ENCODE measurements at places on chromosomes 12 and 14.

- DNase-seq, result no peak
These were observed 6.8 kb downstream of the TSPAN9 start for GRCh38 chr12:3083921-3084347.

- no peak for DNase-seq
These were observed 988.6 kb upstream of the TMEM132C start for GRCh38 chr12:127278351-127278750.

DNA sequence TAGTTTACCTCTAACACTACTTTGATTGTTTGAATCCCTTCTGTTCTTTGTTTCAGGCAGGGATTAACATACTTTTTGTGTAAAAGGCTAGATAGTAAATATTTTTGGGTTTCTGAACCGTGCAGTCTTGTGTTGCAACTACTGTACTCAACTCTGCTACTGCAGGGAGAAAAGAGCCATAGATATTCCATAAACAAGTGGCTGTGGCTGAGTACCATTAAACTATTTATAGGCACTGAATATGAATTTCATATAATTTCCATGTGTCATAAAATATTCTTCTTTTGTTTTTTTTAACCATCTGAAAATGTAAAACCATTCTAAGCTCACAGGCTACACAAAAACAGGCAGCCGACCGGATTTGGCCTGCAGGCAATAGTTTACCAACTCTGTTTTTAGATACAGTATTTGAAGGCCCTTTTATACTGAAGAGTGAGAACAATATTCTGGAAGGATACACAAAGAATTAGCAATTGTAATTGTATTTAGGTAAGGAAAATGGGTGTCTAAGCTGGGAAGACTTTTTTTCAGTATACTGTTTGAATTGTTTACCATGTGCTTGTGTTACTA is 15.7 kb downstream of the NR1H4 start:
- no peak for DNase-seq

DNA sequence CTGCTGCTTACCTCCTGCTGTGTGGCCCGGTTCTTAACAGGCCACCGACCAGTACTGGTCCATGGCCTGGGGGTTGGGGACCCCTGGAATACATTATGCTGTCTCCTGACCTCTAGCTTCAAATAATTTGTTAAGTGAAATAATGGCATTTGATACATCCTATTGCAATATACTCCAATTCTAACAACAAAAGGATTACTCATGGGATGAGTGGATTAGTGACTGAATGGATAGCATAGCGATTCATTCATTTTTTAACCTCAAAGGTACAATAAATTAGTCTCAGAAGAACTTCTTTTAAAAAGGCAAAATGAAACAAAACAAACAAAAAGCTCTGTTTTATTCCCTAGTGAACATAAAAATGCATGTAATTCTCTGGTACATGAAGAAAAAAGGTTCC is 147.9 kb upstream of the PKP2 start:
- DNase-seq, result no peak

GRCh38 chr12:2613326-2614073 is 181.3 kb upstream of the FKBP4 start:
- peak; percentile 81 for DNase-seq

- DNase-seq, result no peak
These were observed 6.7 kb downstream of the ANO4 start for GRCh38 chr12:100801320-100801719.

DNA sequence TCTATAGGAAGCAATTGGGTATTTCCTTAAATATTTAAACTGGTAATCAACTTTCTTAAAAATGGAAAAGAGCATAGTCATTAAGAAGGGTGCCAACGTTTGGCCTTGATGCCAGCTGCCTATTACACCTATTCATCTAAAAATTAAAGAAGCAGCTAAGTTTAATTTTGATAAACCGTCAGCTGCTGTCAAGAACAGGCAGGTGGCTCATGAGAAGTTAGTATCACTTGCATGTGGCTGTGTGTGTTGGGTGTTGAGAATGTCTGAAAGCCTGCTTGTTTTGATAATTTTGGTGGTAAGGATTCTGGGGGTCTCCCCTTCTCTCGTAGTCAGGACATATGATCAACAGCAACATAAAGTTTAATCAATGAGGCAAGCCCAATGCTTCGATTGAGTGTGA is 6.5 kb downstream of the GLRX5 start:
- DNase-seq, result no peak

DNA sequence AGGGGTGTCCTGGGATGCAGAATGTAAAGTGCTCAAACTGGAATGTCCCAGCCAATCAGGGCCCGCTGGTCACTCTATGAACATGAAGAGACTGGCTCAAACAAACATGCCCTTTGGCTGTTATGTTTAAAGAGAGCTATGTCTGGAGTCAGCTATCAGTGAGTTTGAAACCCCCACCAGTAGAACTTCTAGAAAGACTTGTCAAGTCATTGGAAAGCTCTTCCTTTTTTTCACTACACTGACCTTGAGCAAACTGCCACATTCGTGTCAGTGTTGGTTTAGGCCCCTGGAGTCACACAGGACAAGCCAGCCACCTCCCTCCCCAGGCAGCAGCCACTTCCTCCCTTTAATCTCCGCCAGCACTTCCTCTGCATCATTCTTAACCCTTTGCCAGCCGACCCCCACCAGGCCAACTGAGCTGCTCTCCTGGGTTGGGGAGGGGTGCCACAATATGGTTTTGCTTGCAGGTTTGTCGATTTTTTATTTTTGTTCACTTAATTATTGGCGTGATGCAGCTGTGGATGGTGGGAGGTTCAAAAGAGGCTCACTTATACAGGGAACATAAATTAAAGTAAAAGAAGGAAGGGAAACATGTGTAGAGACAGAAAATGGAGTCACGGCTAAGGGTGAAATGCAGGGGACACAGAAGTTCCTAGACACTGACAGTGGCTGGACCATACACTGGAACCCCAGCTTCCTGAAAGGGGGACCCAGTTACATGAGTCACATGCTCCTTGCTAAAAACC is 25.3 kb downstream of the CMKLR1 start:
- no peak for DNase-seq

DNA sequence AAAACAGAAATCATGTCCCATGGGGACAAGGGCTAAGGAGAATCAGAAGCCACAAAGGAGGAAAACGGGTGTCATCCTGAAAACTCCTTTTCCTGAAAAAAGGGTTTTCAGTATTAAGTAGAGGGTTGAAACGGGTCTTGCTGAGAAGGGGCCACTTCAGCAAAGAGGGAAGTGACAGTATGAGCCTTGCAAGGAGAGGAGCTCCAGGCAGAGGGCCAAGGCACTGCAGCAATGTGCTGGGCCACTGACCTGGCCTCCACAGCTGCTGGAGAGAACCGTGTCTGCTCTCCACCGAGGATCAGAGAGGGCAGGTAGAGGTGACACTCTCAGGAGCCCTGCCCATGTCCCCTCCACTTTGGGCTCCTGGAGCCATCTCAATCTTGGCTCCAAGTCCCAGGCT is 103.3 kb downstream of the NCOR2 start:
- DNase-seq, result no peak

GRCh38 chr14:76022991-76023390 is 37.4 kb downstream of the IFT43 start:
- no peak for DNase-seq

GRCh38 chr14:44035707-44036106 is 471.4 kb downstream of the FSCB start:
- DNase-seq, result no peak

GRCh38 chr12:7108796-7109571 is at the start of gene C1RL:
Gene C1RL, minus strand, starts transcription at chr12:7109214. Its CDS starts 34 bp downstream, at chr12:7109180.
- DNase-seq, result peak; percentile 72

- DNase-seq, result no peak
These were observed 240.3 kb downstream of the EMP1 start for GRCh38 chr12:13436696-13437391.

DNA sequence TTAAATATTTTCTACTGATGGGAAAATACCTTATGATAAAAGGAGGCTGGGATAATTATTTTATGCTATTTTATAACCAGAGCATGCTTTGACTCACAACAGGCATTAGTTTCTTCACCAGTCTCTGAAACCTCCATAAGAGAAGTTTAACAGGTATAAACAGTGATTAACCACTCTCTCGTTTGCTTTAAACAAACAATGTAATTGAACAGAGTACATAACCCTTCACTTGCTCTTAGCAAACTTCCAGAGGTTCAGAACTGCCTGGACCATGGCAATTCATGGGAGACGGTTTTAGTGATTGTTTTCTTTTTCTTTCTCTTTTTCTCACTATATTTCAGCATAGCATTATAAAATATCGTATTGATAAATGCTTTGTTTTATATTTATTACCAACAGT is 35.3 kb downstream of the CFAP251 start:
- DNase-seq, result no peak

GRCh38 chr14:60002819-60003492 is 83.0 kb downstream of the LRRC9 start:
- no peak for DNase-seq

DNA sequence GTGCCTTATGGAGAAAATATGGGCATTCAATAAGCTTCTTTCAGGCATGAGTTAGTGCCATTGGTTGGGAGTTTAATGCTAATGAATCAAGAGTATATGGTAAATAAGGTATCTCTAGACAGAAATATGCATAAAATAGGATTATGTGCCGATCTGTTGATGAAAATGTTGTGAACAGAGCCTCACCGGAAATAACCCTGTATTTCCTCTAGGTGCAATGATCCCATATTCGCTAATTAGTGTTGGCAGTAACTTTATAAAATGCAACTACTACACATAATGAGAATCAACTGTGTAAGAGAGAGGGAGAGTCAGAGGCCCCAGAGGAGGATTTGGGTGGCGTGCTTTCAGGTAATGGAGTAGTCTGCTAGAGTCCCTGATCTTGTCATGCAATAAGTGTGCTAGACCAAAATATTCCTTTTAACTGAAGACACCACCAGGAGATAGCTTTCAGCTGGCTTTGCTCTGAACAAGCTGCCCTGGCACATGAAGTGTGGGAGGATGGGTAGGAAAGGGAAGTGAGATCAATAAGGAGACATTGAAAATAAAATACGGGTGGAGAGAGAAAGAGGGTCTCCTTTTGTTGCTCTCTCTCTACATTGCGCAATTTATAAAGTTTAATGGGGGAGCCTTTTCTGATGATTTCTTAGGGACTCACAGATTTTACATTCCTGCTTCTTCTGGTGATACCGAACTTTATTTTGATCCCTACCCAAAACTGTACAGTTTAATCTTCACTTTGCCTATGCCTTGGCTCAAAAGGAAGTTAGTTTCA is 68.6 kb upstream of the PLXNC1 start:
- no peak for DNase-seq

DNA sequence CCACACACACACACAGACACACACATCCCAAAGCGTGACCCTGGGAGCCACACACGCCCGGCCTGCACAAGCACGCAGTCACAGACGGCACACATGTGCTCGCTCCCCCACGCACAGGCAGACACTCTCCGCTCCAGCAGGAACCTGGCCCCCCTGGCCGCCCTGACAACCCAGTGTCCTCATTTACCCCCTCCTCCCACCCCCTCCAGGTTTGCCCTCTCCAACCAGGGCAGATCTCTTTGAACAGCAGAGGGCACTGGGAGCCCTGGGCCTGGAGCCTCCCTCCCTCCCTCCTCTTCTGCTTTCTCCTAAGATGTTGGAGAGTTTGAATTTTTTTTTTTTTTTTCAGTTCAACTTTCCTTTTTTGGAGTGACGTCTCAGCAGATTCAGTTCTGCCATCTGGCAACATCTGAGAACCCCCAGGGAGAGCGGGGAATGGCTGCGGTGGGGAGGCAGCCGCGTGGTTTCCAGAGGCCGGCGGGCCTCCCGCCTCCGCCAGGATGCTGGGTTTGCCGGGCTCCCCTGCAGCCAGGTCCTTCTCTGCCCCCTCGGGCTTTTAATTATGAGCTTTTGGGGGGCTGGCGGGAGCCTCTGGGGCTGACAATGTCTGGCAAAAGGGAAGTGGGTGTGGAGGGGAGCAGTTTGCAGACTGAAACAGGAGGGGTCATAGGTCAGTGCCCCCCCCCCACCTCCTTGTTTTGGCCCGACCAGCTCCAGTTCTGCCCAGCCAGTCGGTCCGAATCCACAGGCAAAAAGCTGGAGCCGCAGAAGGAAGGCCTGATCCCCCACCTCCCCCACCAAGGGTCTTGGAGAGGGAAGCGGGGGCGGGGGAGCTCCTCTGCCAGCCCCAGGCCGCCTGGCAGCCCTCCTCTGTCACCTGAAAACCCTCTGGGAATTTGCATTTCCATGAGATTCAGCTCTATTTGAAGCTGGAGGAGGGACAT is 1.3 kb upstream of the NCOR2 start:
- peak; percentile 94 for DNase-seq

- DNase-seq, result no peak
These were observed 4.2 kb downstream of the RFX4 start for GRCh38 chr12:106586803-106587684.

DNA sequence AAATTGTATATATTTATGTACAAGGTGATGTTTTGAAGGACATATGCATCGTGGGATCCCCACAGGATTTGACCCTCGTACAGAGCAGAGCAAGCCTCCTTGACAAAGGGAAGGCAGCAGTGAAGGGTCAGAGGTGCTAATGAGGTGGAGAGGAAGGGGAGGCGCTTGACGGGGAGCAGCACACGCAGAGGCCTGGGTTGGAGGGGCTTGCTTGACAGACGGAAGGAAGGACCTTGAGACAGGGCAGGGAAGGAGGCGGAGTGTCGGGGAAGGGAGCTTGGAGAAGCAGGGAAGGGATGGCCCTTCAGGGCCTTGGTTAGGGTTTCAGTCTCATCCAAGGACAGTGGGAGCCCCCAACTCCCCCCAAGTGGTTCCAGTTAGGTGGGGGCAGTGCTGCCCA is 52.6 kb downstream of the ZNF664 start:
- DNase-seq, result no peak

GRCh38 chr14:99497894-99498293 is 16.7 kb downstream of the CCNK start:
- DNase-seq, result no peak

GRCh38 chr14:75941030-75941429 is 40.8 kb downstream of the TGFB3 start:
- no peak for DNase-seq

- no peak for DNase-seq
These were observed 68.5 kb downstream of the RASSF3 start for GRCh38 chr12:64678835-64679234.

- no peak for DNase-seq
These were observed 252.0 kb upstream of the ARID2 start for GRCh38 chr12:45477526-45477925.

DNA sequence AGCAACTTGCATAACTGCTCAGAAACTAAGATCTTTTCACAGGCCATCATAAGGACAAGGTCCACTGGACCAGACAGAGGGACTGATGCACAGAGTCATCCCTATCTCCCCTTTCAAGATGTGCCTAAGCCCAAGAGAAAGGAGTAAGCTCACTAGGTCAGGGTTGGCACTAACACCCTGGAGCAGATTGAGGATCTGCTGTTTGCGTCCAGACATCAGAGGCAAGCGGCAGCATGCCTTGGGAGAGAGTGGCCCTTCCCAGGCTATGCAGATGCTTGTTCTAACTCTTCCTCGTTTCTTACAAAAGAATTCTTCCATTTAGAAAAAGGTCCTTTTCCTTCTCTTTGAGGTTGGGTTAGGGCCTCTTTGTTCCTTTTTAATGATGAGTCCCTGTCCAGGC is 187.2 kb downstream of the KCNA5 start:
- DNase-seq, result no peak
